T1000 (cell line): ENCODE measurements at places on chromosomes 7 and 10.

GRCh38 chr10:89959433-89960110 is 258.2 kb downstream of the KIF20B start:
- no peak for DNase-seq

DNA sequence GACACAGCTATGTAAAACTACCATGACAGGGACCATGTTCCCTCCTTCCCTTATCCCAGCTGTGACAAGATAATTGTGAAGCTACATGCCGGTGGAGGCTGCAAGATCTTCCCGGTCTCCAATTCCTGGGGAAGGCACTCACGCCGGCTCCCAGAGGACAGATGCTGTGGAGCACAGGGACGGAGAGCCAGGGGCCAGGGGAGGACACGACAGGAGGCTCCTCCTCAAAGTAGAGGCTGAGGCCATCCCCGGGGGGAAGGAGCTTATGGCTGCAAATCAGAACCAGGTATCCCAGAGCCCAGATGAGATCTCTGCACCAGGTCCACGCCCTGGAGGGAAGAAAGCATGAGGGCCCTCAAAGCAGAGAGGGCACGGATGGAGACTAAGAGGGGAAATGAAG is 286.2 kb downstream of the TCERG1L start:
- DNase-seq: no peak

DNA sequence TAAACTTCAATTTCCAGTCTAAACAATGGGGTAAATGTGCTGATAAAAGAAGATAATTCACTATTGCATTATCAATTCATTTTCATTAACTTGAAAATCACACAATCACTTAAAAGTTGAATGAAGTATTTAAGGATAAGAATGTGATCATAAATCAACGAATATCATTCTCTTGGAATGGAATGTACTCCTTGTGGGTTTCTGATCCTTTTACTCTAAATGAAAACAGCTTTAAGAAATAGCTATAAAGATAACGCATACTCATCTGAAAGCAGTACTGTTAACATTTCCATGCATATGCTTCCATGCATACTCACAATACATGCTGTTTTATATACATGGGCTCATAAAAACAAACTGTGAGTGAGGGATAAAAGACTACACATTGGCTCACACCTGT is 108.8 kb downstream of the ATE1 start:
- no peak for DNase-seq

DNA sequence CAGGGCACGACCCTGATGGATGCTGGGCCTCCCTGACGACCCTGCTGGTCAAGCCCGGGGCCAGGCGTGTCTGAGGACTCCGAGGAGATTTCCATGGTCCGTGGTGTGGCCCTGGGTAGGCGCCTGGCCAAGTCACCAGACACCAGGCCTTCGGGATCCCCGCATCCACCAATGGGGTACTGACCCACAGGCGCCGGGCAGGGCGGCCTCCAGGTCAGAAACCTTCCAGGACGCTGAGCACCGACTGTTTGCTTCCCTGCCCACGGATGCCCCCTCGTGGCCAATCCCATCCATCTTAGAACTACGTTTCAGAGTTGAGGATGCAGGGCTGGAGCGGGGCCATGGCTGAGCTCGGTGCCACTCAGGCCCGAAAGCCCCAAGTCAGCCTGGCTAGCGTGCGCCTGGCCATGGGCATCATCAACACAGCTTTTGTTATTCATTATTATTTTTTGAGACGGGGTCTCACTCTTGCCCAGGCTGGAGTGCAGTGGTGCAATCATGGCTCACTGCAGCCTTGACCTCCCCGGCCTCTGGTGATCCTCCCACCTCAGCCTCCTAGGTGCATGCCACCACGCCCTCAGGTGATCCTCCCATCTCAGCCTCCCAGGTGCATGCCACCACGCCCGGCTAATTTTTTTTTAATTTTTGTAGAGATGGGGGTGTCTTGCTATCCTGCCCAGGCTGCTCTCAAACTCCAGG is 7.1 kb upstream of the AMZ1 start:
- DNase-seq: no peak

- no peak for DNase-seq
Observed at GRCh38 chr10:101310529-101311184, 43.3 kb upstream of the BTRC start.

- no peak for DNase-seq
Observed at GRCh38 chr10:51072210-51072609, 2.1 kb upstream of the PRKG1 start.

DNA sequence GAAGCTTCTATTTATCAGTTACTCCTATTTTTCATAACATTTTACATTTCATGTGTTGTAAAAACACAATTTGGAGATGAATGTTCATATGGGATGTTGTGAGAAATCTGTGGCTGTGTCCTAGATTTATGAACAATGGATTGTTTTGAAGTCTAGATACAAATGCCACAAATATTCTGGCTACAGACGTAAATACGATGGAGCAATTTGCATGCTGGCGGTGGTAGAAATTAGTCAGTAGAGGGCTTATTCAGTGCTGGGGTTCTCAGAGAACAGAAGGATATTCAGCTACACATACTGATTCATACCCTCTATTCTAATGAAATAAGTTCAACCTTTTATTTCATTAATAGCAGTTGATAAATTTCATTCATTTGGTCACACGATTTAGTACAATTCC is 48.8 kb downstream of the PLPP4 start:
- no peak for DNase-seq

DNA sequence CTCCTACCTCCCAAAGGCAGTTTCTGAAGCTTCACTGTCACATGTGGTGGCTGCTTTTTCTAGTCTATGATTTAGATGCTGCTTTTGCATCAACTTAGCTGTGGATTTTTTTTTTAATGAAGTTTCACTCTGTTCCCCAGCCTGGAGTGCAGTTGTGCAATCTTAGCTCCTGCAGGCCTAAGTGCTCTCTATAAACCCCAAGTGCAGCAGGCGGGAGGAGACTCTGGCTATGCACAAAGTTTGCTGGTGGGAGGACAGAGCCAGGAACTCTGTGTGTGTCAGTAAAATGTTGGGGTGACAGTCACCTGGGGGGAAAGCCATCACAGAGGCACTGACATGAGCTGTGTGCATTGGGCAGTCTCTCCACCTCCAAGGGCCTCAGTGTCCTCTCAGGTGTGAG is 138.8 kb upstream of the FAM20C start:
- no peak for DNase-seq

- DNase-seq: no peak
Observed at GRCh38 chr10:21813946-21814345, 189.6 kb downstream of the DNAJC1 start.
